ENCODE measurements at places on chromosomes 7 and 10. TPM values are rescaled to one million over a fixed set of nuclear protein-coding genes. Genes with fewer than 3 reads are reported as not detected.

- DNase-seq, result no peak
Measured at GRCh38 chr7:109158246-109158645, 588.6 kb downstream of the DNAJB9 start.

- peak; percentile 81 for DNase-seq
Measured at GRCh38 chr10:110353244-110354119, 48.8 kb upstream of the SMNDC1 start.

GRCh38 chr7:128847721-128848211 lies 14.9 kb upstream of the ATP6V1F start:
- no peak for DNase-seq

DNA sequence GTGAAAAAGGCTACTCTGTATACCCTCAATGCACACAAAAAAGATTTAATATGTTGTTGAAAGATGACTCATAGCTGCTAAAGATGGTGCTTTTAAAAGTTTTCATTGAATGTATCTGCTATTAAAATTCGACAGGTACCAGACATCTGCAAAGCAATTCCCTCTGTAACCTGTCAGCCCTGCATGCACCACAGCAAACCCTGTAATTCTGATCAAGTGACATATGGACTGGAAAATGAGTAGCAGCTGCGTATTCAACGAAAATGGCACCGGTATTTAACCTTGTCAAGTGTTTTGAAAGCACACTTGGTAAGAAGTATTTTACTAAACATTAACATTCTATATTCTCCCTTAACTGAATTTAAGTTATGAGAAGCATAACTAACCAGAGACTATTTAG lies 58.2 kb upstream of the PTPRN2 start:
- no peak for DNase-seq

DNA sequence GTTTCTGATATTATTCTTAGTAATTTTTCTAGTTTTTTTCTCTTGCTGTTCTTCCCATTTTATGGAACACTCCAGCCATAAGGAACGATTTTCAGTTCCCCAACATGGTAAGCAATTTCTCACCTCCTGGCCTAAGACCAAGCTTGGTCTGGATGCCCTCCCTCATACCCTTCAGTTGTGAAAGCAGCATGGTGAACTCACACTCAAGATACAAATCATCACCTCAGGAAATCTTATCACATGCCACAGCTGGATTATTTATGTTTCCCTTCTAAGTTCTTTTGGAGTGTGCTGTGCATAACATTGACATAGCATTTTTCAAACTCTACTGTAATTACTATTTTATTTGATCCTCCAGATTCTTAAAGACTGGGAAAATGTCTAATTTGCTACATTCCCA lies 216.6 kb downstream of the AGMO start:
- DNase-seq, result no peak

DNA sequence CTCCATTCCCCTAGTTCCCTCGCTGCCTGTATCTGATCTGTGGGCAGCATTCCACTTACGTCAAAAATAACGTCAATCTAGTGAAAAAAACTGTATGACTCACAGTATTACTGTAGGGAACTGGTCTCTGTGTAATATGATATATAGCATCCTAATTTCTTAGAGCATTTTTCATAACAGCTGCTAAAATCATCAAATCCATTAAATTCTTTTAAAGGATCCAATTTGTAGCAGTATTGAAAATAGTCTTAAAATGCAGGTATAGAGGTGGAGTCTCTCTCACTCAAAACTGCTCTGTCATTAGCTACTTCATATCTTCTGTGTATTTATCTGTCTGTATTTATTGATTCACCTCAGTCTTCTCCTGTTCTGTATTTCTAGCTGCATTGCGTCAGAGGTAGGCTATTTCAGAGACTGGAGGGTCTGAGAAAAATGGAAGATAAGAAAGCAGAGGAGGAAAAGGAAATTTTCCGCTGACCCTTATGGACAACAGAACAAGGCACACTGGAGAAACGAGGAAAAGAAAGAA lies 59.9 kb downstream of the PON1 start:
- DNase-seq, result no peak

- DNase-seq, result no peak
Measured at GRCh38 chr10:6918305-6918704, 338.2 kb upstream of the PRKCQ start.

DNA sequence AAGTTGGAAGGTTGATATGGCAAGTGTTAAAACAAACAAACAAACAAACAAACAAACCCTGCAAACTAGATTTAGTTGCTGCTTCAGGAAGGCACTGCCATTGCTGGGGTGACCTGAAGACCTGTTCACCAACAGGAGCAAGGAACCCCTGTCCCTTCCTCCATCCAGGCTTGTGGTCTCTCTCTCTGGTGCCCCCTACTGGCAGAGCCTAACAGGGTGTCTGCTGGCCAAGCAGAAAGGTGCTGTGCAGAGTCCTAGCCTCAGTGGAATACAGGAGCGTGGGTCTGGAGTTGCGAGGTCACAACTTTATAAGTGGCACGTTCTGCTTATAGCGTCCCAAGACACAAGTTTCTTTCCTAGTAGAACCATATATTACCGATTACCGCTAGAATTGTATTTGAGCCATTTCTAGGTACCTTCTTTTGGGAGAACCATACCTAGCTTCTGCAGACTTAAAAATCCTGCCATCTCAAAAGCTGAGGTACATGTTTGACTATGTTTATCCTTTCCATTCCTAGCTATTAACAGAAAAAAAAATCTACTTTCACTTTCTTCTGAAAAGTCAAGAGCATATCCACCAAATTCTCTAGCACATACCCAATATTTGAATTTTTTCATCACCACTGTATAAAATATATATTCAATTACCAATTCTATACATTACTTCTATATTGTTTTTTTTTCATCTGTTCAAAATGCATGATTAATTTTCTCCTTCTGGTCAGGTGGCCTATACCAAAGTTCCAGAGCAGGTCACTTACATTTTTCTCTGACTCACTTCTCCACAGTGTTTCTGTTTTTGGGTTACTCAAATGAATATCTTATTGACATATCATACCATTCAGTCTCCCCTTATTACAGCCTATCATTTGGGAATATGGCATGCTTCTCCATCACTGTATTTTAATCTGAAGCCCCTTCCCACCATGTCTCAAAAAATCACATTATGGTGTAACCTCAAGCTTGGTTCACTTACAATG lies 29.1 kb upstream of the CALD1 start:
- peak; percentile 18 for DNase-seq

DNA sequence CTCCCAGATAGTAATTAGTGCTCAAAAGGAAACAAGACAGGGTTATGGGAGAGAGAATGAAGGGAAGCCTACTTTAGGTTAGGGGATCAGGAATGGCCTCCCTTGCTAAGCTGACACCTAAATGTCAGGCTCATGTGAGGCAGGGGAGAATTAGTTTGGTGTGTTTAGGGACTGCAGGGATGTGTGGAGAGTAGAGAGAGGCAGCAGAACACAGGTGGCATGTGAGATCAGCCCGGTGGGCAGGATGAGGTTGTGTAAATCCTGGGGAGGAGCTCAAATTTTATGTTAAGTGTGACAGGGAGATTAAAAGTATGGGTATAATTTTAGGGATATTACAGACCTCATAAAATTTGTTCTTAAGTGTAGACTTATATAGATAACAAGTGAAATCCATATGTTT lies 56.2 kb upstream of the ZNF438 start:
- DNase-seq, result no peak

Gene SORCS1
- not detected for total RNA-seq

- peak; percentile 7 for DNase-seq
Measured at GRCh38 chr7:80324032-80324431, 187.8 kb downstream of the GNAT3 start.
